ENCODE measurements at places on chromosomes 12 and 14. TPM values are rescaled to one million over a fixed set of nuclear protein-coding genes. Genes with fewer than 3 reads are reported as not detected.

The LRP6 gene
- total RNA-seq: 49.0 TPM

The TTC9 gene
- 0.47 TPM for total RNA-seq

GRCh38 chr14:42563313-42563712 lies 956.6 kb downstream of the LRFN5 start:
- no peak for ATAC-seq

- no peak for ATAC-seq
Measured at GRCh38 chr14:51603495-51603894, 48.2 kb upstream of the FRMD6 start.

The CSRP2 gene
- 65.8 TPM for total RNA-seq

GRCh38 chr14:72577521-72577920 lies 316.4 kb downstream of the DPF3 start:
- no peak for ATAC-seq

DNA sequence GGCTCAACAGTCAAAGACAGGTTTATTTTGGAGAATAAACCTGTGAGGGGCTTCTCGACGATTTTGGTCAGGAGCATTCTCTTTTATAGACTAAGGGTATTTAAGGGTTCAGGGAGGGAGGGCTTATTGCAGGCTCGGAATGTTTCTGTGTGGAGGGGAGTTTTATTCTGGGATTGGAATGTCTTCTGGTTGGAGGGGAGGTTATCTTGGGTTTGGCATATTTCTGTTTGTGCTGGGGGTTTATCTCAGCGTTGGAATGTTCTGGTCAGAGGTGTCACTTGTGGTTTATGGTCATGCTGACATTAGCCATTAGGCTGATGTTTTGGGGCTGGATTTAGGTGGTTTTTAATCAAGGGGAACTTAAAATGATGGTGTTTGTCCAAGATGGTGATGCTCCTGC lies 103.9 kb downstream of the SUDS3 start:
- no peak for ATAC-seq

Data from gastroesophageal sphincter (tissue), 4 donors.